Activated T-cell treated with anti-CD3 and anti-CD28 coated beads for 4 hours (primary cell): ENCODE measurements at places on chromosomes 16 and 17.

DNA sequence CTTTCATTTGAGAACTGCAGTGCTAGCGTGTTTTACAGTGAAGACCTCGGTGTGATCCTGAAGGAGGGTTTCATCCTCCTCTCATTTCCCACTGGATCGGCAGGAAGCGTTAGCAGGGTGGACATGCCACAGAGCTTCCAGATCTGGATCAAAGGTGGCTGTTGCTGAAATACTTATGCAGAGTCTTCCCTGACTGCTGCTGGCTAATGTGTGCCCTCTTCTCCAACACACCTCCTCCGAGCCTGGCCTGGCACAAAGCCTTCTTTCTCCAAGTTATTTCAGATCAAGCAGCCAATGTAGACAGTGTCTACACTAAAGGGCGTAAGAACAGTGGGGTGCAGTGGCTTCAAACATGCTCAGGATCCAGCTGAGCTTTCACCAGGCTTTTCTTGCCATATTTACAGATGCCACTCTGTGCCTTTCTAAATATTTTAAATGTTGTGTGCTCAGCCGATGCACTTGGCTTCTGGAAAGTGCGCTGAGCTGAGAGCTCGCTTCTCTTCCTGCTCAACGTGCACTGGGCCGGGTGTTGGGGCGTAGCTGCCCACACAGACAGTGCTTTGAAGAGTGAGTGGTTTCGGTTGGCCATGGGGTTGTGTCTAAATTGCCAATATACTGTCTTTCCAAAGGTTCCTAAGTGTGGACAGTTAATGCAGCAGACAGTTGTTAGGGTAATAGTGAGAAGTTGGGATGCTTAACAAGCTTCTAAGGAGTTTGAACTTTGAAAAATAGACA, 2.1 kb downstream of the ZNF750 start:
- no peak for DNase-seq

DNA sequence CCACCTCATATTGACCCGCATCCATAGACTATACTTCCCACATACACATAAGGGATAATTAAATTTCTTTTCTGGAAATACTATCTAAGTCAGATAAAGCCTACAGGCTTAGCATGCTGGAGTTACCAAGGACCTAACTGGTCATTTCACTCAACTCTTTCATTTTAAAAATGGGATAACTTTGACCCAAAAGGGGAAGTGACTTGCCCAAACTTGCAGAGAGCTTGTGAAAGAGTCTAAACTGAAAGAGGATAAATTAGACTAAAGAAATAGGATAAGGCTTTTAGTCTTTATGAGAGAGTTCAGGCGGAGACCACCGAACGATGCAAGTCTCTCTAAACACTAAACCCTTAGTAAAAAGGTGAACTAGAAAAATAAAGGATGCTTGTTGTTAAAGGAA, 3.9 kb upstream of the KRT33A start:
- DNase-seq = no peak

GRCh38 chr17:59289981-59290301, 41.5 kb upstream of the YPEL2 start:
- DNase-seq = no peak

GRCh38 chr17:80837711-80838110, 153.9 kb upstream of the CHMP6 start:
- no peak for DNase-seq

- no peak for DNase-seq
Observed at GRCh38 chr16:81014672-81015071, 7.7 kb downstream of the CENPN start.

DNA sequence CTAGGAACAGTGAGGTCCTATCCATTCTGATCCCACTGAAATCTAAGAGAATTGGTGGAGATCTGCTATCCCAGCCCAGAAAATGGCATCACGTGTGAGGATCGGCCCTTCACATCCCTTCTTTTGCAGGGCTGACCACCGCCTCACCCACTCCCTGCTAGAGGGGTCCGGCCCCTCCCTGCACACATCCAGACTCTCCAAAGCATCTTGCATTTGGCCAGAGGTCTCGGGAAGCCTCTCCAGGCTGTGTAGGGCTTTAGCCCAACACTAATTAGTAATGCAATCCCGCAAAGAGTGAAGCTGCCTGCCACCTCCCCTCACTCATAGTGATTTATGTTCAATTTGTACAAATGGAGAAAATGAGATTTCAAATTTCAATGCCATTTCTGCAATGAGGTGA, 434.4 kb upstream of the ZFHX3 start:
- DNase-seq = no peak

GRCh38 chr17:70278844-70279462, 109.6 kb downstream of the KCNJ2 start:
- no peak for DNase-seq

DNA sequence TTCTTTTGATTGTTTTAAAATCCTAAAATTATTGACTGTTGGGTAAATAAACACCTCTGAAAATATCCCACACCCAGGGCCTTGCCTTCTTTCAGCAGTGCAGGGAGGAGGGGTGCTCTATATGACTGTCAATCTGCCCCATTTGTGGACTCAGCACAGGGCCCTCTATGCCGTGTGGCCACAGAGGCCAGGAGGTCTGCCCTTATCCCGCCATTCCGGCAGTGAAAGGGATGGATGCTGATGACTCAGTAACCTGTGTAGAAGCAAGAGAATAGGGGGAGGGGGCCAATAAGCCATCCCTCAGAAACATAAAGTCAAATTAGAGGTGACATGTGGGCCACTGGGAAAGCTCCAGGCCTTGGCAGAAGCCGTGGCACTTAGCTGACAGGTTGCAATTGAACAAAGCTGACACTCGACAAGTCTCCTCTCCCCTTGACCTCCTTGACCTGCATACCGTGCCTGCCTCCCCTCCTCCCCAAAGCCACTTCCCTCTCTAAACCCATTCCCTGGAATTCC, 281.4 kb upstream of the DYNLRB2 start:
- no peak for DNase-seq

- DNase-seq = peak; percentile 81
Observed at GRCh38 chr17:42405963-42406495, 17.0 kb downstream of the CAVIN1 start.

GRCh38 chr17:27834571-27834970, 34.2 kb upstream of the NOS2 start:
- no peak for DNase-seq

DNA sequence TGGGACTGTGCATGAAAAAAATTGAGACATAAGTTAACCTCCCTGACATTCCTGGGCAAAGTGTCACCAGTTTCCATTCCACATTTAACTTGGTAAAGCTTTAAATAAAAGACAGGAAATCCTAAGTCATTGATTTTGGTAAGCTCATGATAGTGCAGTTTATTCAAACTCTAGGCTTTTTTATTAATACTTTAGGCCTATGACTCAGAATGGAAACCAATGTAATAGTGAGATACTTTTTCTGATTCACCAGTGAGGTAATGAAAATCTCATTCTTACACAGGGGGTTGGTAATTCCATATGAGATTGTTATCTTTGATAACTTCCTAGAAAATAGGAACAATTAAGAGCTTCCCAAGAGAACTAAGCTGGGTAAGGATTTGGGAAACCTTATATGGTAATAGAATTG, 91.1 kb downstream of the NLK start:
- DNase-seq = no peak

- DNase-seq = no peak
Observed at GRCh38 chr16:67206129-67206837, 7.4 kb downstream of the ELMO3 start.

GRCh38 chr17:57408071-57408811, 151.9 kb downstream of the MSI2 start:
- no peak for DNase-seq

DNA sequence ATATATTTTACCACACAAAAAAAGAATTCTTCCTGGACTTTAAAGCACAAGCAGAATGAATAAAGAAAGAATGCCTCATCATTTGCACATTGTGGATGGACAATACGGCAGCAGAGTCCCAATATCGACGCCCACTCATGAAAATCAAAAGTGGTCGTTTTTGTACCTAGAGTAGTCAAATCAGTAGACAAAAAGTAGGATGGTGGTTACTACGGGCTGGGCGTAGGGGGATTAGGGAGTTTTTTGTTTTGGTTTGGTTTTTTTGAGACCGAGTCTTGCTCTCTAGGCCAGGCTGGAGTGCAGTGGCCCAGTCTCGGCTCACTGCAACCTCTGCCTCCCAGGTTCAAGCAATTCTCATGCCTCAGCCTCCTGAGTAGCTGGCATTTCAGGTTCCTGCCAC, 8.6 kb upstream of the CENPV start:
- DNase-seq = no peak

GRCh38 chr16:56606476-56607108, 1.8 kb upstream of the MT2A start:
- DNase-seq = no peak

- DNase-seq = no peak
Observed at GRCh38 chr16:50915120-50915519, 173.2 kb downstream of the CYLD start.

- DNase-seq = no peak
Observed at GRCh38 chr16:27228045-27228444, 24.7 kb downstream of the KDM8 start.
